ENCODE measurements at places on chromosomes 13 and 19.

GRCh38 chr13:40613192-40613818 is 53.1 kb downstream of the FOXO1 start:
- DNase-seq: peak; percentile 66

DNA sequence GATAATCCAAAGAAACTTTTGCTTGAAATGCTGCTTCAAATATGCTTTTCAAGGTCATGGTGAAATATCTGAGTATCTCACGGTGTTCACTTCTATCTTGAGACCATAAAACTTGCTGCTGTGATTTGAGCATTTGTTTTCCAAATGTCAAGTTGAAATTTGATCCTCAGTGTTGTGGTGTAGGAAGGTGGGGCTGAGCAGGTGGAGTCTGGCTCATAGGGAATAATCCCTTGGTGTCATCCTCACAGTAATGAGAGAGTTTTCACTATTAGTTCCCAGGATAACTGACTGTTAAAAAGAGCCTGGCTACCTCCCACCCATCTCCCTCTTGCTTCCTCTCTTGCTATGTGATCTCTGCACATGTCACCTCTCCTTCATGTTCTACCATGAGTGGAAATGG is 858.0 kb upstream of the SLITRK5 start:
- DNase-seq: no peak

GRCh38 chr13:77653301-77653700 is 44.2 kb upstream of the SLAIN1 start:
- DNase-seq: no peak

DNA sequence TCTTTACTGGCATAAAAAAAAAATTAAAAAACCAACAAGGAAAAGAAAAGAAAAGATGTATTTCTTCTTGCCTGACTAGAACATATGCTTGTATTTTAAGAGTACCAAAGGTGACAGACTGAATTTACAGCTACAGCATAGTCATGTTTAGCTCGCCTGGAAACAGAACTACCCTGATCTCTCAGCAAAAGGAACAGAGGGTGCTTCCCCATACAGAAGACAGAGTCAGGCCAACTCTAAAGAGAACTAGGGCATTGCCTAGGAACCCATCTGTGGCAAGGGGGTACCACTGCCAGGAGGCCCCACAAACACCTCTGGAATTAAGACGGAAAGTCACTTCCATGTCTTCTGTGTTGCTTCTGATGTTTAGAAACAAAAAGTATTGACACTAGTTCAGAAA is 252.1 kb upstream of the STARD13 start:
- DNase-seq: no peak

GRCh38 chr19:19654441-19654840 is 9.0 kb downstream of the ATP13A1 start:
- no peak for DNase-seq

DNA sequence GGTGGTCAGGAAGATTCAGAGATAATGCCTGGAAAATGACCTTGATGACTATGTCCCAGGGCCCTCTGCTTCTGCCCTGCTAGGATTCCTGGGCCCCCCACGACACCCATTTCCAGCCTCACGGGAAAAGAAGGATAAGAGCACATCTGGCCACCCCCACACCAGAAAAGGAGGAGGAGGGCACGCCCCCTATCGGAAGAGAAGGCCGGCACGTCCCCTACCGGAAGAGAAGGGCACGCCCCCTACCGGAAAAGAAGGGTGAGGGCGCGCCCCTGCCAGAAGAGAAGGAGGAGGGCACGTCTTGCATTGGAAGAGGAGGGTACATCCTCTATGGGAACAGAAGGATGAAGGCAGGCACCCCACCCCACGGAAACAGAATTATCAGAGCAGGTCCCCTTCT is 84.3 kb downstream of the IER2 start:
- peak; percentile 45 for DNase-seq

DNA sequence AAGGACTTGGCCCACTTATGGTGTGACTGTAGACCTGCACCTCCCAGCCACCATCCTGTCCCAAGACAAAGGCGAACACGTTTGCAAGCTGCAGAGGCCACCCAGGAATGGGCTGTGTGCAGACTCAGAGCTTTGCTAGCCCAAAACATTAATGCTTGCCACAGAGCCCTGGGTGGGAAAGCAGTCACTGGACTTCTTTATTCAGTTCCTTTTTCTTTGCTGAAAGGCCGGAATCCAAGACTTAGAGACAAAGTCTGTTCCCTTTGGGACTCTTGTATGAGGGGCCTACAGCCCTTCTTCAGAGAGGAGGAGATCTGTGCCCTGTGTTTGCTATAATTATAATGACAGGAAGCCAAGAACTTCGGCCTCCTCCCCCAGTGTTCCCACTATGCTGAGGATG is 167.8 kb downstream of the DLEU7 start:
- DNase-seq: no peak

GRCh38 chr13:49357694-49358093 is 86.2 kb downstream of the CAB39L start:
- no peak for DNase-seq

DNA sequence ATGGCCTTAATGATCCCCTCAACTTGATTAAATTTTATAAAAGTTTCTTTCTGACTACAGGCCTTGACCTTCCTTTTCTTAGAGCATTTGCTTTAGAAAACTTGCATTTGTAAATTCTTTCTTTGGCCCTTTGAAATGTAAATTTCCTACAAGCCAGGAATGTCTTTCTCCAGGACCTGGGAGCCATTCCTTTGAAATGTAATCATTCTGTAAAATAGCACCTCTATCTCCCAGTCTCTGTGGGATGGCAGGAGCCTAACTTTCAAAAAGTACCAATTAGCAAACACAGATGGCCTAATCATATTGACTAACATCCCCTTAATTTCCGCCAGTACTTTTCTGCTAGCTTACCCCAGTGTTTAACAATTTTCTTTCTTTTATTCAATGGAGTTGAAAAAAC is 1394.2 kb upstream of the ATXN8OS start:
- DNase-seq: no peak

- DNase-seq: no peak
Measured at GRCh38 chr13:23724196-23724970, 154.2 kb downstream of the TNFRSF19 start.

GRCh38 chr13:43784496-43784895 is 2.3 kb downstream of the ENOX1 start:
- no peak for DNase-seq

DNA sequence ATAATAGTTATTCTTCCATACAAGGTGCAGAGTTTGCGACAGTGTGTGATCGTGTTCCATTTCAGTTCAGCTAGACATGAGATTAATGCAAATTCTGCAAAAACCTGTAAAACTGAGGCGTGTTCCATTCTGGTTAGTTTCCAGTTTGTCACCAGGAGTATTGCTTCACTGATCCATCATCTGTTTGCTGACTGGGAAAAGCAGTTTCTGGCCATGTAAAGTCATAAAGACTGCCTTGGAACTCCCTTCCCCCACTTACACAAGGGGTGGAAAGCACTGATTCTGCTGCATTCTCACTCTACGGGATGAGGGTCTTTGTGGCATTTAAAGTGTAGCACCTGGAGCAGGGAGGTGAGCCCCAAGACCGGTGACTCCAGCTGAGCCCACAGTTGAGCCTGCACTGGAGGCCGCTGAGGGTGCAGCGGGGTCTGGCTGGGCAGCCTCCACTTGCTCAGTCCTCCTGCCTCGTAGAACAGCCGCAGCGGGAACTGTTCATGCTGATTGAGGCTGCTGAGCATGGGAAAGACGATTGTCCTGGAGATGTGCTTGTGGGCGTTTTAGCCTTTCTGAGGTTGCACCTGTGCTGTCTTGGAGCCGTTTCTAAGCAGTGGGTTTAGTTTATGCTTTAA is 2.0 kb downstream of the ZNF57 start:
- no peak for DNase-seq

DNA sequence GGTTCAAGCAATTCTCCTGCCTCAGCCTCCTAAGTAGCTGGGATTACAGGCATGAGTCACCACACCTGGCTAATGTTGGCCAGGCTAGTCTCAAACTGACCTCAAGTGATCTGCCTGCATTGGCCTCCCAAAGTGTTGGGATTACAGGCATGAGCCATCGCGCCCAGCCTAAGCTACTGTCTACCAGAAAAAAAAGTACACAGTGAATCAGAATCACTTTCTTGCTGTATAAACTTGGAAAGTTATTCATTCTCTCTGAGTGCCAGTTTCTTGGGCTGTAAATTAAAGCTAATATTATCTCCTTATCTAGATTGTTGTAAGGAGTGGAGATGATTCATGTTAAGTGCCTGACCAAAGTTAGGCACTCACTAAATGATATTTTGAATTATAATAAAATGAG is 242.8 kb downstream of the ENOX1 start:
- no peak for DNase-seq

GRCh38 chr13:66225072-66225471 is 1005.1 kb downstream of the PCDH9 start:
- DNase-seq: no peak

DNA sequence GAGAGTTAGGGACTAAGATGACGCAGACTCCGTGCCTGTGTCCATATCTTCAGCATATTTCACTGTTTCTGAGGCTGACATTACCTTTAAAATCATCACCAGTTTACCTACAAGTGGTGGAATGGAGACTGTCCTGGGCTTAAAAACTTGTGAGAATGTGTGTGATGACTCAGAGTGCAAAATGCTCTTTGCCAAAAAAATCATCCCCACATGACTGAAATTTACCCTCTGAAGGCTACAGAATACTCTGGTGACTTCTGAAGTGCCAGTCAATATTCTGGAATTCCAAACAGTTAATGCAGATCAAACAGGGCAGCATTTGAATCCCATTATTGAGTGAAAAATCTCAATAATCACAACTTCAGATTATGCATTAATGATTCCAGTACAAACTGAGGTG is 901.4 kb downstream of the EFNB2 start:
- DNase-seq: no peak

- no peak for DNase-seq
Measured at GRCh38 chr19:4547303-4548237, 7.7 kb upstream of the LRG1 start.

DNA sequence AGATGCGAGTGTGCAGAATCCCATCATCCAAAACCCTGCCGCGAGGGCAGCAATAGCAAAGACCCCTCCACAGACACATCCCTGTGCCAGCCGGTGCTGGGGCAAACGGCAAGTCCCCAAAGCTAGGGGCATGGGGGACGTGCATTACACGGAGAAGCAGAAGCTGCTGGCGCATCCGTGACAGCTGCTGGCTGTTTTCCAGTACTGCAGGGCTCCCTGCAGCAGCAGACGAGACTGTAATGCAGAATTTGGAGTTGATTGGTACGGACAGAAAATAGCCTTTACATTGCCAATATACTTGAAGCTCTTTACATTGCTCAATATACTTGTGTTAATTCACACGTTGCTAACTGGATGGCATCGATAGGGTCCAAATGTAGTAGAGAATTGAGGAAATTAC is 77.2 kb upstream of the TMTC4 start:
- no peak for DNase-seq
